Left cardiac atrium (tissue), 4 donors: ENCODE measurements at places on chromosomes 7 and 10. TPM values are rescaled to one million over a fixed set of nuclear protein-coding genes. Genes with fewer than 3 reads are reported as not detected.
A peak's percentile ranks its signal among the peaks of the same experiment; 100 is the strongest.

DNA sequence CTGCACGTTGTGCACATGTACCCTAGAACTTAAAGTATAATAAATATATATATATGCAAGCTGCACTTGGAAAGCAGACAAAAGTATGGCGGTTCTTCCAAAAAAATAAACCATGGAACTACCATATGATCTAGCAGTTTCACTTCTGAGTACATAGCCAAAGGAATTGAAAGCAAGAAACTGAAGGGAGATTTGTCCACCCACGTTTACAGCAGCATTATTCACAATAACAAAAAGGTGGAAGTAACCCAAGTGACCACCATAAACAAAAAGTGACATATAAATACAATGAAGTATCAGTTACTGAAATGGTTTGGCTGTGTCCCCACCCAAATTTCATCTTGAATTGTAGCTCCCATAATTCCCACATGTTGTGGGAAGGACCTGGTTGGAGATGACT is 525.3 kb upstream of the CELF2 start:
- no peak for DNase-seq

DNA sequence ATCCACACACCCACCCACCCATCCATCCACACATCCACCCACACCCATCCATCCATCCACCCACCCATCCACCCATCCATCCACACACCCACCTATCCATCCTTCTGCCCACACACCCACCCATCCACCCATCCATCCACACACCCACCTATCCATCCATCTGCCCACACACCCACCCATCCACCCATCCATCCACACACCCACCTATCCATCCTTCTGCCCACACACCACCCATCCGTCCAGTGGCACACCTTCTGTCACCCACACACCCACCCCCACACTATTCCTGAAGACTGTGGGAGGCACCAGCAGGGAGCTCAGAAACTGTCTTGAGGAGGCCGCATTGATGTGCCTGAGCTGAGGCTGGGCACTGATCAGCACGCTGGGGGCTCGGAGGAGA is 9.1 kb downstream of the TECPR1 start:
- no peak for DNase-seq

DNA sequence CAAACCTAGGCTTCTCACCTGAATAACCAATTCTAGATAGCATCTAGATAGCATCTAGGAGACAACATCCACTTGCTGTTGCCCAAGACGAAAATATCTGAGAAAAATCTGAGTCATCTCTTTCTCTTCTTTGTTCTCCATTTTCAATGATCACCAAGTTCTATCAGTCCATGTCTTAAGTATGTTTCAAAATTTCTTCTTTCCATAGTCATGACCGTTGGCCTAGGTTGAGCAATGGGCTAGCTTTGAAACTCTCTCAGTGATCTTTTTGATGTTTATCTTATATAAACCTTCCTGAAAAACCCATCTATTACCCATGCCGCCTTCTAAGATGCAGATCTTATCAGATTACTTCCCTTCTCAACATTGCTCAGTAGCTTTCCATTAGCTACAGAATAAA is 23.4 kb upstream of the CASD1 start:
- no peak for DNase-seq

GRCh38 chr10:132417957-132418441 is 21.0 kb downstream of the PWWP2B start:
- no peak for DNase-seq

DNA sequence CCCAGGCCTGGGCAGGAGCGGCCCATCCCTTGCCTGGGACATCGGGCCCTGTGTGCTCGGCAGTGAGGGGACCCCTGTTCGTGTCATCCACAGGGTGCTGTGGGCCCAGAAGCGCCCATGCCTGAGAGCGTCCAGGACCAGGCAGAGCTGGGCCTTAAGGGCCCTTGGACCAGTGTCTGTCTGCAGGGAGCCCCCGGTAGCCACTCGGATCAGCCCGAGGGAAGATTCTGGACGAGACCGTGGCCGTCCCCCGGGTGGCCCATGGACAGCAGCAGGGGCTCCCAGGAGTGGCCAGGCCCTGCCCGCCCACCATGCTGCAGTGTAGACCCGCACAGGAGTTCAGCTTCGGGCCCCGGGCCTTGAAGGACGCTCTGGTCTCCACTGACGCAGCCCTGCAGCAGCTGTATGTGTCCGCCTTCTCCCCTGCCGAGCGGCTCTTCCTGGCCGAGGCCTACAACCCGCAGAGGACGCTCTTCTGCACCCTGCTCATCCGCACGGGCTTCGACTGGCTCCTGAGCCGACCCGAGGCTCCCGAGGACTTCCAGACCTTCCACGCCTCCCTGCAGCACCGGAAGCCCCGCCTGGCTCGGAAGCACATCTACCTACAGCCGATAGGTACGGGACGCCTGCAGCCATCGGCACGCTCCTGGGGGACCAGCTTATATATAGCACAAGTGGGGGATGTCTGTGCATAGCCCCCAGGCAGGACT is 12.3 kb downstream of the AMZ1 start:
- no peak for DNase-seq

DNA sequence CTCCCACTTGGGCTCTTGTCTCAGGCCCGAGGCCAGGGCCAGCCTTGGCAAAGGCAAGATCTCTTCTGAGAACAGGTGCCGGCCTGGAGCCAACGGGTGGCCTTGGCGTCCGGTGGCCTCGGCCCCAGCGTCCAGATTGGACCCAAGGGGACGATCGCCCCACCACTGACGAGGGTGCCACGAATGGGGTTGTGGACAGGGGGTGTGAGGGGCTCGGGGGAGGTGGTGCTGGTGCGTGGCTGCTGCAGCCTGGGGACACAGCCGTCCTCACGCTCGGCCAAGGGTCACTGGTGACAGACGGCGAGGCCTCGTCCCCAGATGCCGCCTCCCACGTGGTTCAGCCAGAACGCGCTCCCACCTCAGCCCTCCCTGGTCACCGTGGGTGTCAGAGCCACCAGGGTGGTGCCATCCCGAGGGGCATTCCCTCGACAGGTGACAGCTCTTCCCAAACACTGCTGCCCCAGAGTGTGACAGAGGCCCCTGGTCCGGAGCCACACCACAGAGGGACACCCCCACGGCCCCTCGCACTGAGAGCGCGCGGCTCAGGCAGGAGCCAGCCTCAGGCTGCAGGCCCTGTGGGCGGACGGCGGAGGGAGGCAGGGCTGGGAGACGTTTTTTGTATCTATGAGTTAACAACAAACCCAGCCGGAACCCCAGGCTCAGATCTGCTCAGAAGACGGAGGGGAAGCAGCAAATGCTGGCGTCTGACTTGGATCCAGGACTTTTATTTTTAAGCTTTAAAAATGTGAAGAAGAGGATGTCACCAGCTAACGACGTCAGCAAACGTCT is 18.5 kb upstream of the CFAP46 start:
- no peak for DNase-seq

DNA sequence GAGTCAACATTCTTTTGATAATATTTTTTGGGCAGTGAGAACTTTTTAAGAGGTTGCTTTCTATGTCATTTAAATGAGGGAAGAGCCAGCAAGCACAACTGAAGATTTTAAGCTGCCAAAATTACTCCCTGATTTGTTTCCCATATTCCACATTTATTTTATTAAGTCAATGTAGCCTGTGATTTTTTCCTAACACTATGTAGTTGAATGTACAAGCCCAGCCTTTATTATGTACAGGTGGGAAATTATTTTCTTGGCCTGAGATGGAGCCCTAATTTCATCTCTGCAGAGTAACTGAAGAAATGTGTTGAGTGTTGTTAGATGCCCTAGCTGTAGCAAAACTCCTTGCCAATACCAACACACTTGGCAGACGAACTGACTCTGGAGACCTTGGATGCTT is 83.1 kb upstream of the MINDY3 start:
- DNase-seq: no peak

Gene AASS
- total RNA-seq: 12.3 TPM

DNA sequence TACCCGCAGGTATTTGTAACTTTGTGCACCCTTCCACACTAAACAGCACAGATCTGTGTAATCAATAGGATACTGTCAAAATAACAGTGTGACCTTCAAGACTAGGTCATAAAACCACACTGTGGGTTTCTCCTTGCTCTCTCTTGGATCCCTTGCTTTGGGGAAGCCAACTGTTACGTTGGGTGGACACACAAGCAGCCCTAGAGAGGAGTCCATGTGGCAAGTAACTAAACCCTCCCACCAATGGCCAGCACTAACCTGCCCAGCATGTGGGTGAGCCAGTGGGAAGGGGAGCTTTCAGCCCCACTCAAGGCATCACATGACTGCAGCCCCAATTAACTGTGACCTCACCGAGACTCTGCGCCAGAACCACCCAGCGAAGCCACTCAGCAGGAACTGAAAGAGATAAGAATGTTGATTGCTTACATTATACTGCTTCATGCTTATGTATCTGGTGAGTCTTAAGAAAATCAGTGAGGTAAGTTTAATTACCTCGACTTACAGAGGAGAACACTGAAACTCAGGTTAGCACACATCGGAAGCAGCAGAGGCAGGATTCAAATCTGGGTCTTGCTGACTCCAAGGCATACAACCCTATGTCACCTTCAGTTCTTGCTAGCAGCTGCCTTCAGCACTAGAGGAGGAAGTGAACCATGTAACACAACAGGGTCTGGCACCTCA is 9.4 kb upstream of the ZC3HAV1 start:
- no peak for DNase-seq

DNA sequence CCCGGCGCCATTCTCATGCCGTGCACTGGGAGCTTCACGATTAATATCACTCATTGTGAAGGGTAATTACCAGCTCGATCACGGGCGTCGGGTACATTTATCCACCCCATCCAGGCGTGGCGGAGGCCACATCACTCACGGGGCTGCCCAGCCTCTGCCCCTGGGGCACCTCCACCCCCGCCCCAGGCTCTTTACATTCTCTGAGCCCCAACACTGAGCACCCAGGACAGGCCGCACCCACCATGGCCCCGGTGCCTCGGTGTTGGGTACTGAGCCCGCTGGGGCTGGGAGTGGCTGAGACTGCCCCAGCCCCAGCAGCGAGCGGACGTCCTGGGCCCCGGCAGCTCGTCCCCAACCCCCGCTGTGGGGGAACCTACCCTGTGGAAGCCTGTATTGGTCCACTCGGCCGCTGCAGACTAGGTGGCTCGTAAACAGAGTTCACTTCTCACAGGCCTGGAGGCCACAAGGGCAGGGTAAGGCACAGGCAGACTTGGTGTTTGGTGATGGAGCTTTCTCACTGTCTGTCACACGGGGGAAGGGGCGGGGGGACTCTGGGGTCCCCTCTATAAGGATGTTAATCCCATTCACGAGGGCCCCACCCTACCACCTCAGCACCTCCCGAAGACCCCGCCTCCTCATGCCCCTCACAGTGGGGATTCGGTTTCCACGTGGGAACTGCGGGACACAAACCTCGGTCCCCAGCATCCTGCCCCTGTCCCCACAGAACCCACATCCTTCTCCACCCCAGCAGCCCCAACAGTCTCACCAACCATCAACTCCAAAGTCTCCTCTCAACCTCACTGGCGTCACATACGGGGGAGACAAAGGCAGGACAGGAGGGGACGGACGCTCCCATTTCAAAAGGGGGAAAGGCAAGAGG is 184.1 kb downstream of the ELFN1 start:
- DNase-seq: peak; percentile 18

DNA sequence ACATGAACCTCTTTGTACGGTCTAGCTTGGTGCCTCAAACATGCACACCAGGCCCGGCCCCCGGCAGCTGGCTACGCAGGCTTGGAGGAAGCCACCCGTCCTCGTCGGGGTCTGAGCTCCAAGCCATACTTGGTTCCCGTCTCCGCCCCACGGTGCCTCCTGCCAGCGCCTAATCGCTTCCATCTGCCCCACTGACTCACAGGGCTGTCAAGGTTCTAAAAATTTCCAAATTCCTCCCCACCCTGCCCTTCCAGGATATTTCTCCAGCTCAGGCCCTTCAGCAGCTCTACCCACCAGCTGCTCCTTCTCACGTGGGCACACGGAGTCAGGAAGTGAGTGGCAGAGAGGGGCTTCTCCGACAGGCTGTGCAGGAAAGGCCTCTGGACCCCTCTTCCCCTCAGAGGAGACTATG is 38.8 kb downstream of the TMEM270 start:
- peak; percentile 54 for DNase-seq

Gene CTNNA3
- 42.3 TPM for total RNA-seq

Gene AFAP1L2
- total RNA-seq: 7.6 TPM
